Lower lobe of right lung (tissue), 2 donors: ENCODE measurements at places on chromosomes 13 and 19. TPM values are rescaled to one million over a fixed set of nuclear protein-coding genes. Genes with fewer than 3 reads are reported as not detected.

ATP4A gene
- total RNA-seq = not detected

GRCh38 chr13:109747524-109747923 lies 38.9 kb downstream of the IRS2 start:
- peaks cover 16% of the 10 kb centered on the region for H3K4me1 ChIP-seq
- DNase-seq = no peak
- no peak overlapping the region for H3K4me3 ChIP-seq
- H3K27me3 ChIP-seq = no peaks in the 10 kb centered on the region
- H3K36me3 ChIP-seq = peaks cover 3% of the 10 kb centered on the region

GRCh38 chr13:26200811-26201210 lies 21.3 kb downstream of the RNF6 start:
- no peaks in the 10 kb centered on the region for H3K4me1 ChIP-seq
- no peak overlapping the region for H3K27ac ChIP-seq
- no peaks in the 10 kb centered on the region for H3K27me3 ChIP-seq
- H3K36me3 ChIP-seq = peaks cover 11% of the 10 kb centered on the region

- H3K27ac ChIP-seq = no peak overlapping the region
- peaks cover 32% of the 10 kb centered on the region for H3K4me1 ChIP-seq
- DNase-seq = no peak
- H3K36me3 ChIP-seq = peaks cover 56% of the 10 kb centered on the region
- H3K4me3 ChIP-seq = no peak overlapping the region
Measured at GRCh38 chr13:33119022-33119781, 103.0 kb downstream of the KL start.

- H3K4me3 ChIP-seq = no peak overlapping the region
- H3K27ac ChIP-seq = no peak overlapping the region
- DNase-seq = no peak
- no peaks in the 10 kb centered on the region for H3K4me1 ChIP-seq
- H3K36me3 ChIP-seq = peaks cover 6% of the 10 kb centered on the region
Measured at GRCh38 chr19:1057176-1057855, 9.7 kb upstream of the ARHGAP45 start.

DNA sequence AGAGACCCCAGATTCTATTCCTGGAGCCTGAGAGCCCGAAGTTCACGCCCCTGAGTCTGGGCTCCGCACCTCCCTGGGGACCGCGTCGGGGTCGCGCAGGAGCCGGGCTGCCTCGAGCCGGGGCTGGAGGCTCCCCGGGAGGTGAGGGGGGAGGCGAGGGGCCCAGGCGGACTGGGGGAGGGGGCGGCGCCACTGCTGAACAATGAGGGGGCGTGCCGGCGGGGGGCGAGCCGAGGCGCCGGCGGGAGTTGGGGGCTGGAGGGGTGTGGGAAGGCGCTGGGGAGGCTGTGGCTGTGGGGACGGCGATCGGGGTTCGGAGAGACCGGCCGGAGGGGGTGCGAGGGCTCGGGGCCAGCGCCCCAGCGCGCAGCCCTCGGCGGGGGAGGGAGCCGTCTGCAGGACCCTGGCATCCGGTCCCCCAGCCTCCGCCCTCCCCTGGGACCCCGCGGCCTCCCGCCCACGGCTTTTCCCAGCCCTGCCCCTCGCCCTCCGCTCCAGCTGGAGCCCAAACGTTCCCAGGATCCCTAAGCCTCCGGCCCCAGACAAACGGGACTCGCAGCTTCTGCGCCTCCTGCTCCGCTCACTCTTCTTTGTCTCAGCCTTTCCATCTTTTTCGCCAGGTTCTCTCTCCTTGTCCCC lies 922 bp downstream of the PLEKHG2 start:
- H3K36me3 ChIP-seq = peaks cover 15% of the 10 kb centered on the region
- H3K27me3 ChIP-seq = no peaks in the 10 kb centered on the region
- H3K4me1 ChIP-seq = peaks cover 31% of the 10 kb centered on the region
- H3K27ac ChIP-seq = peak overlapping the region; percentile 100
- DNase-seq = peak; percentile 69
- H3K4me3 ChIP-seq = peak overlapping the region; percentile 97

DNA sequence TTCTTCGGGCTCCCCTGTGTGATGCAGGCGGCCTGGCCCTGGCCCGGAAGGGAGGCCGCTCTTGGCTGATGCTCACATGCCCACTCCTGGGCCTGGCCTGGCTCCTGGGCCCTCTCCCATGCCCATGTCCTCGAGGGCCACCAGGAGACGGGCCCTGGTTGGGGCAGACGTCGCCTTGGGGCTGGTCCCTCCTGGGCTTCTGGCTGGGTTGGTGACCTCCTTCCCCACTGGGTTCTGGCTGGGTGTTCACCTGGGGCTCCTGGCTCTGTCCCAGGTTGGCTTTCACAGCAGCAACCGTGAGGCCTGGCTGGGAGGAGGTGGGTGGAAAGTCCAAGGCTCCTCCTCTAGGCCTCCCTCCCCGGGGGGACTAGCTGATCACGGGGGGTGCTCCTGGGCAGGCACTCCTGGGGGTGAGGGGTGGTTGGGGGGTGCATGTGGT lies 15.5 kb upstream of the SLC7A10 start:
- H3K27ac ChIP-seq = no peak overlapping the region
- DNase-seq = peak; percentile 43
- H3K4me1 ChIP-seq = peaks cover 10% of the 10 kb centered on the region
- peaks cover 3% of the 10 kb centered on the region for H3K27me3 ChIP-seq
- H3K4me3 ChIP-seq = no peak overlapping the region

- H3K4me1 ChIP-seq = peaks cover 19% of the 10 kb centered on the region
- no peaks in the 10 kb centered on the region for H3K36me3 ChIP-seq
- H3K27ac ChIP-seq = peak overlapping the region; percentile 18
- no peak for DNase-seq
Measured at GRCh38 chr13:98947925-98948324, 29.9 kb downstream of the DOCK9 start.

DNA sequence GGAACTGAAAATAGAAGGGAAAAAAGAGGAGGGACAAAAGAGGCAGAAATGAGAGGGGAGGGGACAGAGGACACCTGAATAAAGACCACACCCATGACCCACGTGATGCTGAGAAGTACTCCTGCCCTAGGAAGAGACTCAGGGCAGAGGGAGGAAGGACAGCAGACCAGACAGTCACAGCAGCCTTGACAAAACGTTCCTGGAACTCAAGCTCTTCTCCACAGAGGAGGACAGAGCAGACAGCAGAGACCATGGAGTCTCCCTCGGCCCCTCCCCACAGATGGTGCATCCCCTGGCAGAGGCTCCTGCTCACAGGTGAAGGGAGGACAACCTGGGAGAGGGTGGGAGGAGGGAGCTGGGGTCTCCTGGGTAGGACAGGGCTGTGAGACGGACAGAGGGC lies at the start of gene CEACAM5:
Gene CEACAM5, plus strand, starts transcription at position 146 of the 400 bp plus-strand sequence. Its CDS starts 106 bp downstream, at position 252.
- H3K27ac ChIP-seq = no peak within 1 kb of the TSS
- no peaks in the 10 kb centered on the region for H3K36me3 ChIP-seq
- no peaks in the 10 kb centered on the region for H3K4me1 ChIP-seq
- H3K4me3 ChIP-seq = no peak within 1 kb of the TSS

DNA sequence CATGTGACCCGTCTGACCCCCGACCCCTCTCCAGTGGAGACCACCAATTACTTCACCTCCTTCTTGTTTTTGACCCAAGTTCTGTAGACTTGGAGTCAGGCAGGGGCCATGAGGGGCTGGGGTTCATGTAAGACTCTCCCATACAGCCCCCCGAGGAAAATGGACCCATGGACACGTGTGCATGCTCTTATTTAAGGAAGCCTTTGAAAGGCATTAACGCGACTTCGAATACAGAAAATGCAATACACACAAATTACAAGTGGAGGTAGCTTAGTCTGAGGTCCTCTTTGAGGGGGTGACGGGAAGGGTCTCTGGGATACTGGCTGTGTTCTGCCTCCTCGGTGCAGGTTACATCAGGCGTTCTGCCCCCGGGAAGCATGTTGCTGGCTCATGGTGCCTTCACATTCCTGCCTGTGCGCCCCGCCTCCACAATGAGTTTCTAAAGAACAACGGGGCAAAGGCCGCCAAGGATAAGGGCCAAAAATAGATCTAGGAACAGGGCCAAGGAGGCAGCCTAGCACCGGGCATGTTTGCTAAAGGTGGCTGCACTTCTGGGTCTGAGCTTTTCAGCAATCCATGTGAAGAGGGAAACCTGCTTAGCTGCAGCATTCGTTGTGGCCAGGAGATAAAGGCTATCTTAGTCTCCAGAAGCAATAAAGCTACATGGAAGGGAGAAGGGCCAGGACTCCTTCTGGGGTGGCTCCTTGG lies 54.5 kb downstream of the RAB20 start:
- H3K36me3 ChIP-seq = peaks cover 84% of the 10 kb centered on the region
- peak; percentile 86 for DNase-seq
- H3K27ac ChIP-seq = peak overlapping the region; percentile 64
- no peaks in the 10 kb centered on the region for H3K27me3 ChIP-seq
- H3K4me3 ChIP-seq = no peak overlapping the region
- H3K4me1 ChIP-seq = peaks cover 31% of the 10 kb centered on the region
